ENCODE measurements at places on chromosomes 4 and X.

GRCh38 chr4:7256984-7257810 lies 64.9 kb downstream of the SORCS2 start:
- DNase-seq: no peak

GRCh38 chr4:2250357-2251072 lies 8.6 kb upstream of the HAUS3 start:
- no peak for DNase-seq

DNA sequence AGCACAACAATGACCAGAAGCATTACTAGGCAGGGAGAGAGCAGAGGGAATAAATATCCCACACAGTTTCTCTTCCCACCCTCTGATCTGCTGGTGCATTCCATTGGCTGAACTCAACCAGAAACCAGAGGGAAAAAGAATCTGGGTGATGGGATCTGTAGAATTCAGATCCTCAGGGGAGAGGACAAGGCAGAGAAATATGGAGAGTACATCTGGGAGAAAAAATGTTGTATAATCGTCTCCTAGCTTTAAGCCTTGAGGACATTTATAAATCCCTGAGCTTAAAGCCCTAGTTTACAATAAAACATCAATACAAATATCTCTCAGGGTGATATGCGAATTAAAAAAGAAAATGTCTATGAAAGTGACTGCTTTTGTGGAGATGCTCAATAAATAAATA lies 368.1 kb upstream of the MAD2L1 start:
- no peak for DNase-seq

DNA sequence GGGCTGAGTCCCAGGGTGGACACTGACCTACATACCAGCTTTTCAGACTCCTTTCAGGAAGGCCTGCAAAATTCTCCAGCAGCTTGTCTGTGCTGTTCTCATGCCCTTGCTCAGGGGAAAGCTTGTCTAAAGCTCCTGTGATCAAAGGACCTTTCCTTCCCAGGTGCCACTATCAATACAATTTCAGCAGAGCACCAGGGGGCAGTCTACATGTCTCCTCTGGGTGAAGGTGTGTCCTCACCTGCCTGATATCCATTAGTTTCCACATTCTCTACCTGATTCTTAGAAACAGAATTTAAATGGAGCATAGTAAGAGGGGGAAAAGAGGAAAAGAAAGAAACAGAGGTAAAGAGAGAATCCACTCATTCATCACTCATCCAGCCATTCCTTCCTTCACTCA lies 114.2 kb downstream of the PPARGC1A start:
- no peak for DNase-seq

DNA sequence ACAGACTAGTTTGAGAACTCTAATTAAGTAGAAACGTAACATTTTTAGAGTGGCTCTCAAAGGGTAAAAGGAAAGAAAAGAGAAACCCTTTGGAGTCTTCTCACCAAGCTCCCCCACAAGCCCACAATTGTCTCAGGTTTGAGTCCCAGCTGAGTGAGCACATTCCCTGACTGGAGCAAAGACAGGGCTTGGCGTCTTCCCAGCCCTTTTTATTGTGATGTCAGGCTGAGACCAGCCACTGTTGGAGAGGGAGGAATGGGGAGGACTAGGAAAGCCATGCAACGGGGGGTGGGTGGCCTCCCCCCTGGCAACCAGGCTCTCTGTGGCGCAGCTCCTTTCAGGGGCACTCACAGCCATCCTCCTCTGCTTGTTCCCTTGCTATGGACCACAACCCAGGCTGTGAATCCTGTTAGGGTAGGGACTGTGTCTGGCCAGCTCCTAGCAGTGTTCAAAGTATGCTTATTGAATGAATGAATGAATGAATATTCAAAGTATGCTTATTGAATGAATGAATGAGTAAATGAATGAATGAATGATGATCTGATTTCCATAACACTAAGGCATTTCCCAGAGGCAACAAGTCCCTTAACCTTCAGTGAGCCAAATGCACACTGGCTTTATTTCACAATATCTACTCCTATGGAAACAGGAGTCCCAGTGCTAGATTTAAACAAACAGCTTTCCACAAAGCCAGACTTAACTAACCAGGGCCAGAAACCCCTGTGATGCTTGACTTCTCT lies 413.3 kb downstream of the MID1IP1 start:
- DNase-seq: no peak

DNA sequence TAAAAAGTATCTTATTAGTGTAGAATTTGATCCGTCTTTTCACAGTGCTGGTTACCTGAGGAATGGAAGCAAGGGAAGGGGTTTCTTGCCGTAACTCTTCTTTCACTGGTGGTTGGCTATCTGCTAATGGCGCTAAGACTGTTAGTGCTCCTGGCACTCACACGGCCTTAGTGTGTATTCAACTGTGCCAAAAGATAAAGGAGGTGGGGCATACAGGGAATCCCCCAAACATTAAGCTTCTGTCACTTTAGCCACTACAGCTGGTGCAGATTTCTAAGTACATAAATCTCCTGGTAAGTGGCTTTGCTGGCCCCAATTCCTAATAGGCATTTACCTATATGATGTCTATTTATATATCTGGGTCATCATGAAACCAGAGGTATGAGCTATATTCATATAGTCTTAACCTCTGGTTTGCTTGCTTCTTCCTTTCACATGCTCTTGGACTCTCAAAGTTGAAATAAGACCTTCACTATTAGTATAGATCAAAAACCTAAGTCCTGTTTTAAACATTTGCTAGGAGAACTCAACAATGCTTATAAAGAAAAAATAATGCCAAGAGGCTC lies 95.1 kb downstream of the TSPAN7 start:
- no peak for DNase-seq

DNA sequence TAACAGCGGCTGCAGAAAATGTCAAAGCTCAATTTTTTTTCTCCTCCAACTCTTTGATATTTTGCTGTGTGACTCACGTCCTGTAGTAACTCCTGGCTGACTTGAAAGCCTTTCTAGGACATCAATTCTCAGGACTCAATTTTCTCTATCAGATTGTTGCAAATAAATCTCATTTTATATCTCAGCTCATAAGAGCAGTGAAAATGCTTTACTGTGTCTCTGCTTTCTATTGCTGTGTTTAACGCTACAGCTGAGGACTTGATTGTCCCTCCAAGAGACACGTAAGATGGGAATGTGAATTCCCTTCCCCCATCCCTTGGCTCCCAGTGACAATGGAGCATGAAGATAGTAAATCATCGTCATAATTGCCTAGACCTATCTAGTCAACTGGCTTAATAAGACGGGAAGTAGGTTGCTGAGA lies 20.5 kb upstream of the CBR4 start:
- no peak for DNase-seq

DNA sequence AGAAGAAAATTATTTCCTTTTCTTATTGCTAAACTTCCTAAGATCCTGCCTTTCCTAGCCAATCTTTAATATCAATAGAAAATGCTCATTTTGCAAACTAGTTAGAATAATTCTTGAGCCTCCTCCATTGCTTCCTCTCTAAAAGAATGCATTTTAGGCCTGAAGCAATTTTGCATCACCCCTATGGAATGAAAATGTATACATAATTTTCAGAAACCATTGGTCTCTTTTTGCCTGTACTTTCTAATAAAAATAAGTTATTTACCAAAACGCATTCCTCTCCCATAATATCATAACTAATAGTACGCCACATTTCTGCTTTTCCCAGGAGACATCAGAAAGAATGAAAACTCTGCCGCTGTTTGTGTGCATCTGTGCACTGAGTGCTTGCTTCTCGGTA lies 1.7 kb downstream of the MUC7 start:
- DNase-seq: no peak

DNA sequence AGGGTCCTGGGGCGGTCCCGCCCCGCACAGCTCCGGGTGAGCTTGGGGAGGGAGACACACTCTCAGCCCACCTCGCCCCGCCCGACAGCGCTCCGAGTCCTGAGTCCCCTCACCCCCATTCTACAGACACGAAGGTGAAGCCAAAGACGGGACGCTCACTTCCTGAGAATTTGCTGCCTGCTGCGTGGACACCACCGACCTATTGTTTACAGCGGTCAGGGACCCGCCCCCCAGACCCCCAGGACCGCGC lies 796 bp upstream of the ZNF141 start:
- DNase-seq: no peak

DNA sequence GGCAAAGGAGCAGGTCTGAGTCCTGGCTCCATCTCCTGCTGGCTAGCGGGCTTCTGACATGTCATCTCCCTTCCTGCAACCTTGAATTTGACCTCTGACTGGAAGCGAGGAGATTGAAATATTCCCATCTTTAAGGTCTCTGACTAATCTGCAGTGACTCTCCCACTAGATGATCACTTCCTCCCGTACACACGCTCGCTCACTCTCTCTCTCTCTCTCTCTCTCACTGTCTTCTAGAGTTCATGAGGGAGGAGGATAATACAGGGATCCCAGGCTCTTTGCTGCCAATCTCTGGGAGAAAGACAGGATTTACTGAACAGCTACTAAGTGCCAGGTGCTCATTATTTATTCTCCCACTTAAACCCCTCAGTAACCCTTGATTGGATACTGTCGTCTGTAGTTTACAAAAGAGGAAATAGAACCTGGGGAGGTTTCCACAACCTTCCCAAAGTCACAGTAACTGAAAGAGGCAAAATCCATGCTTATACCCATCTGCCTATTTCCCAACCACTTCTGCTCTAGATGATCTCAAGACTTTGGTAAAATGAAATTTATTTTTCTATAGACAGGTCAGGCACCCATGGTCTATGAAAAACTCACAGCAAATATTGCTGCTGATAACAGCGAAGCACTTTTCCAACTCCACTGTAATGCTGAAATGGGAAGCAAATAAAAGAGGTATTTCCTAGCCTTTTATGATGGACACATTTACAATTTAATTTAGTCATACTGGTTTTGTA lies 193.5 kb upstream of the C1QTNF7 start:
- DNase-seq: peak; percentile 14

DNA sequence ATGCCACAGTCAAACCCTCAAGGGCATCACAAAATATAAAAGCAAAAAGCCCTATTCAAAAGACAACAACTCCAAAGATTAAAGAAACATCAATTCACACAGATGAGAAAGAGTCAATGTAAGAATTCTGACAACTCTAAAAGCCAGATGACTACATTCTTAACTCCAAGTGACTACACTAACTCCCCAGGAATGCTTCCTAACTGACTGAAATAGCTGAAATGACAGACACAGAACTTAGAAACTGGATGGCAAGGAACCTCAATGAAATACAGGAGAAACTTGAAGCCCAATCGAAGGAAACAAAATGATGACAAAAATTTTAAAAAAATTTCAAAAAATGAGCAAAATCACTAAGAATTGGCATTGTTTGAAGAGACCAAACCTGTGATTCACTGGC lies 1047.6 kb upstream of the PCDH10 start:
- no peak for DNase-seq

DNA sequence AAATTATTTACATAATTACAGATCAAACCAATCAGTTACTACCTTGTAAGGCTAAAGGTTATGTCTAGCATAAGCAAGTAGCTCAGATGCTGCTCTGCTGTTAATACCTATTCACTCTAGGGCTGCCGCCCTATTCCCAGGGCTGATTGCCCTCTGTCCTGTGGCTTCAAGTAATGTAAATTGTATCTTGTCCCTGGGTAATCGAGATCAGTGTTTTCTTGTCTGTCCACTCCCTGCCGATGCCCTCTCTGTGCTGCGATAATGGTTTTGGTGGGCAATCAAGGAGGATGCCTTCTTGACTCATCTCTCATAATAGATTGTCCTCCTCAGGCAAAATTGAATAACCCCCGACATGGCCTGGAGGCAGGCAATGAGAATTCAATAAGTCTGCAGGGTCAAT lies 641.0 kb upstream of the PITX2 start:
- no peak for DNase-seq

GRCh38 chr4:138889216-138889615 lies 126.4 kb upstream of the NOCT start:
- no peak for DNase-seq

- no peak for DNase-seq
Observed at GRCh38 chr4:87075876-87076275, 141.1 kb downstream of the AFF1 start.

DNA sequence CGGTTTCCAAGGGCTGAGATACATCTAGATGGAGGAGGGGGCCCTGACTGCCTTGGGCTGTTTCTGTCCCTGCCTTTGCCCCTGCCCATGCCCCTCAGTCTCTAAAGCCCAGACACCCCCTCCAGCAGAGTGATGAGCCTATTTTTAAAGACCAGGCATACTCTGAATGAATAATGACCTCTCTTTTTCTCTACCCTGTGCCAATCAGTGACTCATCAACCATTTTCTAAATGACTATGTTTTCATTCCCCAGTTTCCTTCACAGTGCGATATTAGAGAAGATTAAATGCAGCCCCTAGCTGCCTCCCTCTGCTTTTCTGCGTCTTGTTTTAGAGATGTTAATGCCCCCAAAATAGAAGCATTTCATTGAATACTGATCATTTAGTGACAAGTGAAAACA lies 15.5 kb upstream of the NHS start:
- no peak for DNase-seq

GRCh38 chr4:179624768-179625181 lies 2182.5 kb upstream of the AGA start:
- DNase-seq: no peak

- no peak for DNase-seq
Observed at GRCh38 chrX:45773572-45773971, 572.9 kb upstream of the DIPK2B start.

DNA sequence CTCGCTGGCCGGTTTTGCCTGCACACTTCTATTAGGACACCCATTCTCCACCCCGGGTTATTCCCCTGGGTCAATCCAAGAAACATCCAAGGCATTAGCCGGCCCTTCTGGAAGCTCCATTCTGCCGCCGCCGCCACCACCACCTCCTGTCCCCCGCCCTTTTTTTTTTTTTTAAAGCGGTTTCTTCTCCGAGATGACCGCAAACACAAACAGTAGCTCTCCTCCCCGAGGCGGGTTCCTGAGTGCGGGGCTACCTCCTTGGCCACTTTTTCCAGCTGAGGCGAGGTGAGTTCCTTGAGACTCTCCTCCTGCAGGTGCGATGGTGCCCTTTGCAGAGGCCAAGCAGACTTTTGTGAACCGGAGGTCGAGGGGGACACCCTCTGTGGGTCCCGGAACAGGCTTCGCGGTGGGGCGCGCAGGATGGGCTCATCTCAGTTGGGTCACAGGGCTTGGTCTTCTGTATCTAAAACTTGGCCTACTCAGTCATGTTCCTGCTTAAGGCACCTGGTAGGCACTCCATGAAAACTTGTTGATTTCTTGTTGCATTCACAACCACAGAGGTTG lies 930 bp downstream of the NWD2 start:
- DNase-seq: no peak
